Heart left ventricle (tissue), 16 donors: ENCODE measurements at places on chromosomes 11 and 22. TPM values are rescaled to one million over a fixed set of nuclear protein-coding genes. Genes with fewer than 3 reads are reported as not detected.

The CD3E gene
- total RNA-seq: not detected

DNA sequence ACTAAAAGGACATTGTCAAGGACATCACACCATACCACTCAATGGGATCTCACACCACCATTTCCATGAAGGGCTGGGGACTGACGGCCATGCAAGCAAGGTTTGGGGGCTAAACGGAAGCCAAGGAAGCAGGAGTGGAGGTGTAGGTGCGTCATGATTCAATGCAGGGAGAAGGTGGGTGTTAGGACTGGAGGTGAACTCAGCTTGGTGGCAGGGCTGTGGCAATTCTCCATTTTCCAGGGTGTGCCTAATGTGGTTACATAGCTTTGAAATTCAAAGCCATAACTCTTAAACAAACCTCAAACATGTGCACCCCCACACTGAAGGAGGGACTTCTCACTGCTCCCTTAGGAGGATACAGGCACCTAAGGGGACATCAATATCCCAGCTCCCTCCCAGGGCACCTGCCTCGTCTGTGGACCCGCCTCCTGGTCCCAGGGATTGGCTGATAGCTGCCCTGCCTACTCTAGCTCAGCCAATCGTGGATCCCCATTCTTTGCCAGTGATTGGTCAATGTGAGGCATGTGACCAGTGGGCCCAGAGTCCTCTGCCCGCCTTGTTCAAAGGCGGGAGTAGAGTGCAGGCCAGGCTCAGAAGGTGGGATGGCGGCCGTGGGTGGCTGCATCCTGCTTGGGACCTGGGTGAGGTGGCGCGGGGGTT lies 64.6 kb downstream of the CTTN start:
- no peaks in the 10 kb centered on the region for H3K4me1 ChIP-seq
- H3K27ac ChIP-seq: no peak overlapping the region
- no peak overlapping the region for H3K4me3 ChIP-seq
- no peak for DNase-seq
- H3K27me3 ChIP-seq: no peaks in the 10 kb centered on the region

- no peak overlapping the region for H3K27ac ChIP-seq
- peaks cover 10% of the 10 kb centered on the region for H3K4me1 ChIP-seq
- no peak for DNase-seq
- H3K36me3 ChIP-seq: no peaks in the 10 kb centered on the region
These were observed 53.3 kb downstream of the TPCN2 start for GRCh38 chr11:69101792-69102695.

- no peaks in the 10 kb centered on the region for H3K4me1 ChIP-seq
- H3K4me3 ChIP-seq: no peak overlapping the region
- H3K27ac ChIP-seq: no peak overlapping the region
These were observed 25.4 kb downstream of the APIP start for GRCh38 chr11:34890812-34891211.

DNA sequence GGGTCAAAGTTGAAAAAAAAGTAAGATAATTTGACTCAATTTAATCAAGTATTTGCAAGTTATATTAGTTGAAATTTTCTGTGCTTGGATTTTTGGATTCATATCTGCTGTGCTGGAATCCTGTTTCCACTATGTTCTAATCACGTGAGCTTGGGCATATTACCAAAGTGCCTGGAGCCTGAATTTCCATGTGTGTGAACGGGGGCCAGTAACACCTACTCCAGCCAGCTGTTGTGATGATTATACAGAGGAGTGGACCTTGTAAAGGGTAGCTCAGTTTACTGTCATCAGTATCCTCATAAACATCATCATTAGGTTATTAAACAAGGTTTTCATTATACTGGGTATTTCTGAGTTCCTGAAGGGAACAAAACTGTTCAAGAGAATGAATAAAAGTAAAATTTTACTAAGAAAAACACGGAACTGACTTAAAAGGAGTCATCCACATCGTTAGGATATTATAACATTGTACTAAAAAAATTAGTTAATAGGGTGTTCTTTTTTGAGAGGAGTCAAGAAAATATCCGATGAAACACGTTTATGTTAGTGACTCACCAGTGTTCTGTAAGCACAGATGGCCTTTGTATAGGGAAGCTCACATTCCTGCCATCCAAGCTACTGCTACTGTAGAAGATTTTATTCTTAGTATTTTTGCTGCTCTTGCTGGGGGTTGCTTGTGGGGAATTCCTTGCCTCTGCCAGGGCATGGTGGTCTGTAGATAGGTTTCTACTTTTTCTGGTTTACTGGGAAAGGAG lies 144.1 kb downstream of the ARHGAP42 start:
- H3K27me3 ChIP-seq: no peaks in the 10 kb centered on the region
- H3K36me3 ChIP-seq: no peaks in the 10 kb centered on the region
- DNase-seq: peak; percentile 29
- no peak overlapping the region for H3K27ac ChIP-seq
- no peaks in the 10 kb centered on the region for H3K4me1 ChIP-seq
